ENCODE measurements at places on chromosomes 1 and 21.

GRCh38 chr21:41641510-41641815, 125.4 kb downstream of the RIPK4 start:
- no peak for DNase-seq

- DNase-seq, result no peak
Measured at GRCh38 chr1:32894681-32895080, 6.5 kb downstream of the TMEM54 start.

- DNase-seq, result no peak
Measured at GRCh38 chr21:28212061-28212460, 780.6 kb downstream of the LTN1 start.

DNA sequence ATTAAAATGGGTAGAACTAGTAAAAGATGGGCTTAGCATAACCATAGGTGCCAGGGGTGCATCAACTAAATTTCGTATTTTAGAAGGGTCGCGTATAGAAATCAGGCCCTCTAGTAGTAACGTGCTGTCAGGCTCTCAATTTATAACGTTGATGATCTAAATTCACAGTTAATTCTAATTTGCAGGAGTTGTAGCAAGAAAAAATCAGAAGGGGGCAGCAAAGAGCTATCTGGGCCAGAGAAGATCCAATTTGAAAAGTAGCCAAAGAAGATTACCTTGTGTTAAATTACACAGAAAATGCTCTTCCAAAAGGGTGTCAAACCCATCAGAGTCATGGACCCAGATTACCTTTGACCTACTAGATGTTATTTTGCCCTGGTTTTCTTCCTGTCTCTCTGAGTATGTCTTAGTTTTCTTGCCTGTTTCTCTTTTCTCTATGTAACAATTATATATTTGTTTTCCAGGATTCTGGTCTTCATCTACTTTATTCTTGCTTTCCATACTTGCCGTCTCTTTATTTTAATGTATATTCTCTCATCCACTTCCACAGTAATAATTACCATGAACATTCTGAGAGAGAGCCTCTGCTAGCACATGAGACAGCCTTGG, 1030.9 kb downstream of the AMY1C start:
- DNase-seq, result peak; percentile 13

DNA sequence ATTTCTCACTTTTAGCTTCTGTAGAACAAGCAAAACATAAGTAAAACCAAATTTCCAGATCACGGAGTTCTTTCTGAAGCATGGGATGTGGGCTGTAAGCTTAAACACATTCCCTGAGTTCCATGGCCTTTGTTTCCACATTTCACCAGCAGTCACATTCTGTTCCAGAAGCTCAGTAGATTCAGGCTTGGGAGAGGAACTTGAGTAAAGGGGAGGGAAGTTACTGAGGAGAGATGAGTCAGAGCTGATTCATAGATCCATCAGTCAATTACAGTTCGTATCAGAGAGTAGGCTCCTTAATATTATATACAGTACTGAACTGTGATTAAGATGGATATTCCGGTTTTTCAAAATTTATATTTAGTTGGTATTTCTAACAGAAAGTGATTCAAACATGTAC, 614.3 kb downstream of the NCAM2 start:
- peak; percentile 64 for DNase-seq

- DNase-seq, result no peak
Measured at GRCh38 chr1:174000371-174000770, 21.8 kb downstream of the RC3H1 start.

DNA sequence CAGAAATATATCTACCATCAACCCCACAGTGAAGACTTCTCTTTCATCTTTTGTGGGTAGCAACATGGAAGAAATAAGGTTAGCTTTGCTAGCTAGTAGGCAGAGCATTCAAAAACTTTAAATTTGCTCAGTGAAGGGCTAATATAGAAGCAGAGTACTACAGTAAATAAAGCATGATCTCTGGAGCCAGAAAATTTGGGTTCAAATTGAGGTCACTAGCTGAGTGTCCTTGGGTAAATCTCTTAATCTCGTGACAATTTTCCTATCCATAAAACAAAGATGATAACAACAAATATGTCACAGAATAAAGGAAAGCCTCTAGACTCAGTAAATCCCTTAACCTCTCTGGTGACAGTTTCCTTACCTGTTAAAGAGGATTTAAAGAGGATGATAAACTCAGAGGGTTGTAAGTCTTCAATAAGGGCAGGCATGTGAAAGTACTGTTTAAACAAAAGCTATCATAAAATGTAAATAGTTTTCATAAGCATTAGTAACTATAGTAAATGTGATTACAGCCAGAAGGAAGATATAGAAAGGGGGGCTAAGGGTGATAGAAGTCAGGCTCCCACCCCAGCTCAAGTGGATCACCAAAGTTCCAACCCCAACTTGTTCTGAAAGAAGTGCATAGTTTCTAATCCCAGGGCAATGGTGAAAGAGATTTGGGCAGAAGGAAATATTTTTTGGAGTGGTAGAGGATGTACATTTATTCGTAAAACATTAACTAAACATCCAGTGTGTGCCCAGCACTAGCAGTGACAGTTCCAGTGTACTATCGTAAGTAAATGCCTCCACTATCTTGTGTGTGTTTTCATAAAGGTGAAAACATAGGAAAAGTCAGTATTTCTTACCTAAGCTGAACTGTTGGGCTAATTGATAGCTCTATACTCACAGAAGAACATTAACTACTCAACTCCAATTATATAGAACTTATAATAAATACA, 24.8 kb downstream of the TM2D1 start:
- DNase-seq, result no peak
